Umbilical cord (tissue), 2 donors: ENCODE measurements at places on chromosomes 16 and 17. TPM values are rescaled to one million over a fixed set of nuclear protein-coding genes. Genes with fewer than 3 reads are reported as not detected.

DNA sequence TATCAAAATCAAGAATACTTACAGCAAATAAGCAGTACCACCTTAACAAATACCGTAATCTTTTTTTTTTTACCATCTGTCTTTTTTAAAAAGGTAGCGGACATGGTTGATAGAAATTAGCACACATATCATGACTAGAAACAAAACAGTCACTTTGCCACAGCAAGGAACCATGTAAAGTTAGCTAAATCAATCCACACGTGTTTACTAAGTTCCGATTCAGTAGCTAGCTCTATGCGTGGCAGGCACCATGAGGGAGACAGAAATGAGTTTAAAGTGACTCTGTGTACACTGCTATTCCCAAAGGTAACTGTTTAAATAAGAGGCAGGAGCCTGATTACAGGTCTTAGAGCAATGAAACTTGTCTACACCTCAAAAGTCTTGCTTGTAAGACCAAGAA is 108.6 kb downstream of the XYLT1 start:
- DNase-seq: no peak

DNA sequence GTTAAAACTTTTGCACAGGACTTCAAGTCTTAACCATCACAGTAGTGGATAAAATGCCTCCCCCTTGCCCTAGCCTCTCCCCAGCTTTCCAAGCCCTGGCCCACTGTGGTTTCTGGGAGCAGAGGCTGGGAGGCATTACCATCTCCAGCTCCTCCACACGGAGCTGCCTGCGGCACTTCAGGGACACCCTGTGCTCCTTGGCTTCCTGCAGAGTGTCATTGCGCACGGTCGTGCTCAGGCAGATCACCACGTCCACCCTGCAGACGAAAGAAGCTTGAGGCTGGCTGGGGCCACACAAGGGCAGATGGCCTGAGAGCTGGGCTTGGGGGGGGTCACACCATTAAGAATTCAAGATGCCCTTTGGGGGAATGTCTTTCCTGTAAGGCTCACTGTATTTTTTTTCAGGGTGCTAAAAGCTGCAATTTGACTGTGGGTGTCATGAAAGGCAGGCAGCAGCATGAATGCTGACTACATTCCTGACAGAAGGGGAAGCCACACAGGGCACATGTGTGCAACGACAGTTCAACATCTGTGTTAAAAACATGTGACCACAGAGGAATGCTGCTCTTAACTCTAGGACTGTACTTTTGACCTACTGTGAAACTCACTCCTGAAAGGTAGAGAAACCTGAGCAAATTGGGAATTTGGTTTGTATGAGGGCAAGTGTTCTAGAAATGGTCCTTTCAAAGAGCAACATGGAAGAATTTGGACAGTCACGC is 47.7 kb upstream of the CLEC18B start:
- peak; percentile 18 for DNase-seq

DNA sequence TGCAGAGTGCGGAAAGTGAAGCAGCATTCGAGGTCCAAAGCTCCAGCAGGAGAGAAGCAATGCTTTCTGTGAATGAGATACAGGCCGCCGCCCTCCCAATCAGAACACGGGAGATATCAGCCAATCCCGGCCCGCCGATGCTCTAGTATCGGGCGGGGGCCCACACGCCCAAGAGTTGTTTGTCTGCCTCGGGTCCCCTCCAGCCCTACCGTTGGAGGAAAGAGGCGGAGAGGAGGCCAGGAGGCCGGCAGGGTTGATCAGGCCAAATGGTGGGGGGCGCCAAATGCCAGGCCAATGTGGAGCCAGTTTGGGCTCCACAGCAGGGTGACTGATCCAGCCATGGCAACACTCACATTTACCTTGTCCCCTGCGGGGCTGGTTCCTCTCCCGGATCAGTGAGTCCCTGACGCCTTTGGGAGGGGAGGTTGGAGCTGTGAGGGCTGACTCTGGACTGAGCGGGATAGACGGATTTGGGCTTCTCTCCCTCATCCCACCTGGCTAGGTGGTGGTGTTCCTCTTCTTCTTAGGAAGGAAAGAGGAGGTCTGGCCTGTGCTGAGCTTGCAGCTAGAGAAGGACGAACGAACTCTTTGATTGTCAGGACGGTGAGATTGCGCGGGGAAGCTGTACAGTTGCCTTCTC is 10.4 kb upstream of the CUEDC1 start:
- no peak for DNase-seq

DNA sequence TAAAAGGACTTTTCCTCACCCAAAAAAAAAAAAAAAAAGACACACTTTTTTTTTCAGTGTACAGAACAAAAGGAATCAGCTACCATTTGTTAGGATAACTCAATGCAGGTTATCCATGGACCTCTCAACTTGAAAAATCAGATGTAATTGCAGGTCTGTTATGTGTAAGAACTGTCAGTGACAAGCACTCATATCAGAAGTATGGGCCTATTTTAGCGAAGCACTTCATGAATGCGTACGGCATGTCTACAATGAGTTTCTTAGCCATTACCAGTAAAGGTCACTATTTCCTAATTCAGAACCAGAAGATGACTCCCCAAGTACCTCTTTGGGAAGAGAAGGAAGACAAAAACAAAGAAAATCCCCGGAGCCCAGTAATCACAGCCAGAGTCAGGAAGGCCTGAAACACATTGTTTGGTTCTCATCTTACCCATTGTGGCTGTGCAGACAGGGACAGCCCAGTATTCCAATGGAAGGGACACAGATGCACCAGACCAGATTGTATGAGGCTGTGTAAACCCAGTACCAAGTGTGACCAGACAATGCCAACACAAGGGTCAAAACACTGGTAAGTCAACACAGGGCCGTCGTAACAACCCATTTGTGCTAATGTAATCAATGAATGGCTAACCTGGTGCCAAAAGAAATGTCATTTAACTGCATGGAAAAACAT is 188.0 kb downstream of the PMP22 start:
- no peak for DNase-seq

DNA sequence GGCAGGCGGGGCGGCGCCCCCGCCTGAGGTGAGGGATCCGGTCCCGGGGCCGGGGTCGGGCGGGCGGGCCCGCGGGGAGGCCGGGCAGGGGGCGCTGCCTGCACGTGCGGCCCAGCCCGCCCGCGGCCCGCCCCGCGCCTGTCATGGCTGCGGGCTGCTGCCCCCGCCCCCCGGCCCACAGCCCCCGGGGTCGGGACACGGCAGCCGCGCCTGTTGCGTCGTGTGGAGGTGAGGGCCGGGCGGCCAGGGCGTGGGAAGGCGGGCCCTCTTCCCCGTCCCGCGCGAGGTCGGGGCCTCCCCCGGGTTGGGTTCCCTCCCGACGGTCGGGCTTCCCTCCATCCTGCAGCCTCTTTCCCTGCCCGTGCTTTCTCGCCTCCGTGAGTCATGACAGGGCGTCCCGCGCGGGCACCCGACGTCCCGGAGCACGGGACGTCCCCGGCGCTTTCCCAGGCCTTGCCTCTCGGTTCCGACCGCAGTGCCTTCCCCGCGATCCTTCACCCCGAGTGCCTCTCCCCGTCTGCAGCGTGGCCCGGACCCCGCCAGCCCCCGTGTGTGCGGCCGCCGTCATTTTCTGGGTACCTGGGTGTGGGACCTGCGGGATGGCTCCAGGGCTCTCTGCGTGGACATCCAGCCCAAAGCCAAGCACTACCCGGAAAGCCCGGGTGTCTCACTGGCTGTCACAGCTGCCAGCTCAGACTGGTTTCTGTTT is 76.7 kb downstream of the CHD9 start:
- peak; percentile 56 for DNase-seq

Gene PLK1
- total RNA-seq: 27.4 TPM

GRCh38 chr17:70166615-70167014 is 2.7 kb upstream of the KCNJ2 start:
- DNase-seq: no peak

- no peak for DNase-seq
These were observed 86.9 kb upstream of the HLF start for GRCh38 chr17:55177855-55178217.

DNA sequence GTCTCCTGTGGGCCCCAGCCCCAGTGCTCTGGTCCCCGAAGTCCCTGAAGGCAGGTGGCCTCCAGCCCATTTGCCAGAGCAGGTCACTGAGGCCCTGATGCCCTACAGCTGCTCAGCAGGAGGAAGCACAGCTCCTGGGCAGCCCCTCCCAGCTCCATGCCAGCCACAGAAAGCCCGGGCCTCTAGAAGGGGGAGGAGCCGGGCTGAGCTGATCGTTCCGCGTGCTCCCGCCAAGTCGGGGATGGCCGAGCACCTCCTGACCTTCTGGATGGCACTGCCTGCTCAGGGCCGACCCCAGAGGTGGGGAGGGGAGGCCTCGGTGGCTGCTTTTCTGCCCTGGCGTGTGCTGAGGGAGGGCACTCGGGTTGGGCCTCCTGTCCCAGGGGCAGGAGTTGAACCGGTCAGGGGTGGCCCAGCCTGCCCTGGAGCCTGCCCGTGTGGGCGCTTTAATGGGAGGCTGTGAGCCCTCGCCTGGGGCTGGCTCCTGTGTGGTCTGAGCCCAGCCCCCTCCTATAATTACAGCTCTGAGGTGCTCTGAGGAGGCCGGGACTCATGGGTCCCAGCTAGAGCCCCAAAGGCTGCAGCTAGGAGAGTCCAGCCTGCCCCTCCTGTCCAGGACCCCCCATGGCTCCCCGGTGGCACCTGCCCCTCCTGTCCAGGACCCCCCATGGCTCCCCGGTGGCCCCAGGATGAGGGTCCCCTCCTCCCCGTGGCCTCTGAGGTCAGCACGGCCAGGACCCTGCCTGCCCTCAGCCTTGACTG is 29.7 kb downstream of the ZFPM1 start:
- no peak for DNase-seq

GRCh38 chr16:84368308-84368996 is at the start of gene ATP2C2:
Gene ATP2C2 (plus strand): TSS chr16:84368538. CDS start chr16:84368616, 78 bp downstream.
- peak; percentile 5 for DNase-seq

DNA sequence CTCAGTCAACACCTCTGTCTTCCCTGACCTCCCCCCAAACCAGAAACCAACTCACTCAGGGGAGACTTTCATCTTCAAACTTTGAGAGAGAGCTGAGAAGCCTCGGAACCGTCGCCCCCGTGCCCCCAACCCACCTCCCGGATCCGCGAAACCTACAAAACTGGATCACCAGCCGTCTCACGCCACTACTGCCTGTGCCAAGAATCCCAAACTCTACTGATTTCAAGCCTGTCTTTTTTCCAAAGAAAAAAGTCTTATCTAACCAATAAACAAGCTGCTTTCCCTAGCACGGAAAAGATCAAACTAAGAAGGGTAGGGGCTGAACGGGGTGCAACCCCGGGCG is 2.0 kb downstream of the AXIN2 start:
- DNase-seq: no peak

- peak; percentile 49 for DNase-seq
These were observed 5.5 kb downstream of the CCDC42 start for GRCh38 chr17:8739097-8739496.

DNA sequence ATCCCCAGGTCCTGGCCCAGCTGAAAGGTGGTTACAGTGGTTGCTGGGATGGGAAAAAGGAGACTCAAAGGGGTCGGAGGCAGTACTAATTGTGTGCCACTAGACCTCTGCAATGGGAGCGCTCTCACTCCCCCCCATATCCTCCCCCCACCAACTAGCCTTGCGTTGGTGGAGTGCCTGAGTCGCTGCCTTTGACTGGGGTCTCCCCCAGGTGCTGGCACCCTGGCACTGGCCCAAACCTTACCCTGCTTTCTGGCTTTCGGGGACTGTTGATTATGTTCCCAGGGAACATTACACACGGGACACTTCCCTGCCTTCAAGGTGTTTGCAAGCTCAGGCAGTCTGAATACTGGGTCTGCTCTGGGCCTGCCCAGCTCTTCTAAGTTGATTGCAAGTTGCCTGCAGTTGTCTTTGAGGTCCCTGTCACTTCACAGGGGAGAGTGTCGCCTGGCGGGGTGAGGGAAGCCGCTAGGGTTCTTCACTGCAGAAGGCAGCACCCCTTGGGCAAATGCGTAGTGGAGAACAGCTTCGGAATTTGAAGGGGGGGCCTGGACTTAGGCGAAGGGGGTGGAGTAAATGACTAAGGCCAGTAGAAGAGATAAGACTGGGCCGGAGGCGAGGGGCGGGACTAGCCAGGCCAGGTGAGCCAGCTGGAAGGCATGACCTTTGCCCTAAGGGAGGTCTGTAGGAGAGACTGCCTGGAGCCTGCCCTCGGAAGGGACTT is 98.0 kb downstream of the RAB11FIP4 start:
- DNase-seq: no peak

DNA sequence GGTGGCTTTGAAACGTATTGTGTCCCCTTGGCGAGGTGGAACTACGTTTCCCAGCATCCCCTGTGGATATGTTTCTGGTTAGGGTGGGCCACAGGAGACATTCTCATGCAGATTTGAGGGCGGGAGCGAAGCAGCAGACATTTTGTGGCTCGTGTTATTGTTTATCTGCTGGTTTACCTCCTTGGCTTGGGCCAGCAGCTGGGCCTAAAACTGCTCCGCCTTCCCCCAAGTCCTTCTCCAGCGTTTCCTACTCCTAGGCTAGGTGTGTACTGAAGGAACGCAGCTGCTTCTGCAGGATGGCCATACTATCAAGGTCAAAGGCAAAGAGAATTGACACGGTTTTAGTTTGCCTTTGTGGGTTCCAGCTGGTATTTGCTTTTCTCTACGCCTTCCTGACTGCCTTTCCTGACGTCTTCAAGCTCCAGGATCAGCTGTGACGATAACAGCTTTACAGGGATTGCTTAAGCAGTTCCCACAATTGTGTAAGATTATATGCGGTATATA is 17.2 kb upstream of the WSB1 start:
- peak; percentile 84 for DNase-seq

- DNase-seq: no peak
These were observed at the start of gene PABPN1L for GRCh38 chr16:88866151-88866920. Gene PABPN1L (minus strand): TSS chr16:88866660. CDS start chr16:88866606, 54 bp downstream.

- no peak for DNase-seq
These were observed 66.4 kb upstream of the CES5A start for GRCh38 chr16:55941552-55941951.

Gene MYLK3
- 1.4 TPM for total RNA-seq

Gene AMFR
- total RNA-seq: 199 TPM

- DNase-seq: no peak
These were observed 240.3 kb upstream of the GSE1 start for GRCh38 chr16:85372627-85373372.

Gene OSBPL7
- 3.4 TPM for total RNA-seq

DNA sequence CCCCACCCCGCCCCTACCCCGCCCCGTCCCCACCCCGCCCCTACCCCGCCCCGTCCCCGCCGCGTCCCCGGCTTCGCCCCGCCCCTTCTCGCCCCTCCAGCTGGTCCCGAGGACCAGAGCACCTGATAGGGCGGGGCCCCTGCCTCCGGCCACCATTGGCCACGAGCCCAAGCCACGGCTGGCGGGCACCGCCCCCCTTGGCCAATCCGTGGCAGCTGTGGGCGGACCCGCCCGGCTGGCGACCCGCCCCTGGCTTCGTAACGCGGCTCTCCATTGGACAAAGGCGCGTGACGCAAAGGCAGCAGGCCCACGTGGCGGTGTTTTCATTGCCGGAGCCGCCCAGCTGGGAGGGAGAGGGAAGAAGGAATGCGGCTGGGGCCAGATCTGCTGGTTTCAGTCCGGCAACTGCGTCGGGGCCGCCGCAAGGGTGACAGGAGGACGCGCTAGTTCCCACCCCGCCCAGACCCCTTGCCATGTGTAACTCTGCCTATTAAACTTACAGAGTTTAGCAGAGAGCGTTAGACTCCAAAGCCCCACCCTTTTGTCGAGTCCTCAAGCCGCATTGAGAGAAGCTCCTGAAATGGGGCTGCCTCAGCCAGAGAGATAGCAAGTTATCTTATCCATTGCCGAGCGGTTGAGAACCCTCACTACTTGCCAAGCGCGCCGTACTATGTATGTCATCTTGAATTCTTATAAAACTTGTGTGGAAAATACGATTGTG is 403 bp upstream of the WIPI1 start:
- peak; percentile 99 for DNase-seq

- DNase-seq: no peak
These were observed 36.4 kb upstream of the CORO6 start for GRCh38 chr17:29659155-29659554.
